Aorta (tissue), 5 donors: ENCODE measurements at places on chromosomes 2 and 18. TPM values are rescaled to one million over a fixed set of nuclear protein-coding genes. Genes with fewer than 3 reads are reported as not detected.

The ACMSD gene
- total RNA-seq: not detected

The KCNF1 gene
- total RNA-seq: not detected

The BUB1 gene
- total RNA-seq: 0.84 TPM

The ANKRD36 gene
- 62.6 TPM for total RNA-seq

The RTP5 gene
- total RNA-seq: not detected

The WDR7 gene
- 32.7 TPM for total RNA-seq

The ANKRD29 gene
- 28.6 TPM for total RNA-seq

The AMMECR1L gene
- 15.7 TPM for total RNA-seq

The LIMS4 gene
- 22.4 TPM for total RNA-seq

The G6PC2 gene
- not detected for total RNA-seq

The TMEM178A gene
- 5.0 TPM for total RNA-seq

The WDR43 gene
- total RNA-seq: 41.4 TPM

The CXCR4 gene
- 23.7 TPM for total RNA-seq

The ATP9B gene
- total RNA-seq: 55.3 TPM

The OXER1 gene
- total RNA-seq: 2.2 TPM

The LRRC30 gene
- not detected for total RNA-seq

The CRYGD gene
- not detected for total RNA-seq

The KRCC1 gene
- total RNA-seq: 16.0 TPM

The SCYGR4 gene
- not detected for total RNA-seq

The NOSTRIN gene
- 45.3 TPM for total RNA-seq

The ABCB6 gene
- total RNA-seq: 28.9 TPM
